Myometrial cell (primary cell): ENCODE measurements at places on chromosomes 12 and 14. TPM values are rescaled to one million over a fixed set of nuclear protein-coding genes. Genes with fewer than 3 reads are reported as not detected.

Gene MRPL42
- 53.0 and 85.8 TPM in 2 replicates for total RNA-seq

Gene SMOC1
- 0.89 TPM in 1 of 2 replicates, not detected in the other for total RNA-seq

Gene RFX4
- not detected in 2 replicates for total RNA-seq

Gene DHH
- not detected in 2 replicates for total RNA-seq

Gene GDF11
- 13.3 and 15.9 TPM in 2 replicates for total RNA-seq

Gene ESR2
- total RNA-seq, result not detected in 2 replicates

Gene PTCSC3
- not detected in 2 replicates for total RNA-seq

Gene HCAR2
- total RNA-seq, result not detected in 2 replicates

Gene NOVA1
- total RNA-seq, result 3.2 and 6.6 TPM in 2 replicates

Gene KRT77
- not detected in 2 replicates for total RNA-seq

Gene MAP1LC3B2
- total RNA-seq, result 0.29 and 0.53 TPM in 2 replicates

Gene ACOT4
- total RNA-seq, result 0.53 and 1.2 TPM in 2 replicates

Gene PTGDR
- total RNA-seq, result not detected in 2 replicates

Gene C1QL4
- 0.58 and 0.89 TPM in 2 replicates for total RNA-seq

Gene PROX2
- total RNA-seq, result not detected in 2 replicates

Gene JDP2
- total RNA-seq, result 87.2 and 93.1 TPM in 2 replicates

Gene SERPINA9
- not detected in 2 replicates for total RNA-seq

Gene HOXC12
- total RNA-seq, result not detected in 2 replicates

Gene KLRC2
- not detected in 2 replicates for total RNA-seq

Gene HEBP1
- 8.6 and 9.0 TPM in 2 replicates for total RNA-seq

Gene NPAS3
- under 0.01 and 0.71 TPM in 2 replicates for total RNA-seq

Gene HCAR3
- total RNA-seq, result not detected in 2 replicates

Gene ANAPC7
- 32.9 and 42.5 TPM in 2 replicates for total RNA-seq

Gene NINJ2
- total RNA-seq, result 1.8 TPM in 1 of 2 replicates, not detected in the other

Gene ANO4
- 24.8 and 25.9 TPM in 2 replicates for total RNA-seq

Gene RERG
- total RNA-seq, result 3.5 and 3.7 TPM in 2 replicates

Gene CLMN
- under 0.01 and 0.29 TPM in 2 replicates for total RNA-seq

Gene IL26
- total RNA-seq, result not detected in 2 replicates
